ENCODE measurements at places on chromosomes 1 and 21.
A peak's percentile ranks its signal among the peaks of the same experiment; 100 is the strongest.

DNA sequence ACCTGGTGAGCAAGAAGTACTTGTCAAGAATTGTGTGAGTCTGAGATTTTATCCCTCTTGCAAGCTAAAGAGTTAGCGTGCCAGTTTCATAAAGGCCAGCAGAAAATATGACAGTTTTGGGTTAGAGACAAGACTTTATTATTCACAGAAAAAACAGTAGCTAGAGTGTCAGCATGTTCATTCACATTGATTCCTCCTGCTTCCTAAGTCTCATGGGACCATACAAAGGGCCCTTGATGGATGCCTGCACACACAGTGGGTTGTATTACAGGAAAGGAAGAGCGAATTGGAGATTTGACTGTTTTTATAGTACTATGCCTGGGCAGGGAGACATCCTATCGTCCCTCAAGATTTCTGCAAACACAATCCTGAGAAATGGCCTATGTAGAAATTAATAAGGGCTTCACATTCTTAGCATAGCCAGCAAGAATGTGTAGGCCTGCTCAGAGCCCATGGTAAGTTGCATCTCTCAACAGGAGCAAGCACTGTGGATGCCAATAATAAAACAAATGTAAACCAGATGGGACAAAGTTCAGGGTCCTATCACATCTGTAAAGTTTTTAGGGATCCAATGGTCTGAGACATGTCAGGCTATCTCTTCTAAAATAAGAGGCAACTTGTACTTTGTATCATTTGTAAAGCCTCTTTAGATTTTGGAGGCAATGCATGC lies 4.0 kb upstream of the ASPM start:
- no peak for DNase-seq

GRCh38 chr21:23936224-23936623 lies 1671.1 kb downstream of the MRPL39 start:
- DNase-seq = no peak

DNA sequence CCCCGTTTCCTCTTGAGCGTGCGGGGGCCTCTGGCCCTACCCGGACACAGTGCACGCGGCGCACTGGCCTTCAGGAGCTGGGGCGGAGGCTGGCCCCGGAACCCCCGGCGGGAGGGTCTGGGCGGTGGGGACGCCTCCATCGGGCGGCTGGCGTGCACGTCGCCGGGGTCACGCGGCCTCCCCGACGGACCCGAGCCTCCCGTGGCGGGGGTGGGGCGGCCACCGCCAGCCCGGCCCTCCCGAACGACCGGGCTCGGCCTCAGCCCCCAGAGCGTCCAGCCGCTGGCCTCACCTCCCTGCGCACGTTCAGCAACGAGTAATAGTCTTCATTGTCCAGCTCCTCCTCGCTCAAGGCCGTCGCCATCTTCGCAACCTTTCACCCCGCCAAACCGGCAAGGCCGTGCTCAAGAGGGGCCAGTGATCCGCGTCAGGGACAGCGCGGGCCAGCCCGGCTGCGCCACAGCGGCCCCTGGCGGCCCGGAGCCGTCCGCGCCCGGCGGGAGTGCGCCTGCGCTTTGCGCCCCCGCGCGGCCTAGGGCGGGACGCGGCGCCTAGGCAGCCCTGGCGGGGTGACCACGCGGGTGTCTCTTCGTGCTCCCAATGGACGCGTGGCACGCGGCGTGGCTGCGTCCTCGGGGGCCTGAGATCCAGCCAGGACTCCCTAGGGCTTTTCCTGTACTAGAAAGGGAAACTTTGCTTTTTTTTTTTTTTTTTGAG lies at the start of gene DNAJC11:
TSS of gene DNAJC11 (minus strand) at position 380 of the 717 bp plus-strand sequence. CDS start at position 364, 16 bp downstream.
- DNase-seq = peak; percentile 92

- no peak for DNase-seq
Observed at GRCh38 chr1:228118040-228118439, 8.9 kb upstream of the MRPL55 start.

GRCh38 chr1:2480986-2481364 lies 4.9 kb downstream of the PLCH2 start:
- no peak for DNase-seq

DNA sequence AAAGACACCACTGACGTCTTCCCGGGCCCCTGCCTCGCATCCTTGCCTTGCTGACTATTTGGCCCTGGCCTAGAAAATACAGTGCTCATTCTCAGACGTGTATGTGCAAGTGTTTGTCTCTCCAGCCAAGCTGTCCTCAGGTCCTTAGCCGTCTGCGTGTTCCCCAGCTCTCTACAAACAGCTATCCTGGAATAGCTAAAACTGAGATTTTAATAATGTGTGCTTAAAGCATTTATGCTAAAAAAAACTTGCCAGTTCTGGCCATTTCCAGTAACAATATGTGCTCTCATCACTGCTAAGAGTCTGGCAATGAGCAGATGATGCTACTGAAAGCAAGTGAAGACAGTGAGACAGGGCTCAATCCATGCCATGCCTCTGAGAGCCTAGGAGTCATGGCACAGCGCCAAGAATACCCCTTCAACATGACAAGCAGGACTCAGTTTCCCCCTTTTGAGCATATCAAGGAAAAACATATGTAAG lies 55.7 kb downstream of the IRF2BP2 start:
- no peak for DNase-seq

GRCh38 chr1:16938351-16939321 lies 16.9 kb downstream of the CROCC start:
- no peak for DNase-seq

- DNase-seq = no peak
Observed at GRCh38 chr1:173917149-173917548, at the start of gene SERPINC1. Gene SERPINC1, minus strand, starts transcription at chr1:173917327. Its CDS starts 68 bp downstream, at chr1:173917259.

GRCh38 chr1:16276302-16277030 lies 39.5 kb upstream of the CPLANE2 start:
- DNase-seq = no peak

DNA sequence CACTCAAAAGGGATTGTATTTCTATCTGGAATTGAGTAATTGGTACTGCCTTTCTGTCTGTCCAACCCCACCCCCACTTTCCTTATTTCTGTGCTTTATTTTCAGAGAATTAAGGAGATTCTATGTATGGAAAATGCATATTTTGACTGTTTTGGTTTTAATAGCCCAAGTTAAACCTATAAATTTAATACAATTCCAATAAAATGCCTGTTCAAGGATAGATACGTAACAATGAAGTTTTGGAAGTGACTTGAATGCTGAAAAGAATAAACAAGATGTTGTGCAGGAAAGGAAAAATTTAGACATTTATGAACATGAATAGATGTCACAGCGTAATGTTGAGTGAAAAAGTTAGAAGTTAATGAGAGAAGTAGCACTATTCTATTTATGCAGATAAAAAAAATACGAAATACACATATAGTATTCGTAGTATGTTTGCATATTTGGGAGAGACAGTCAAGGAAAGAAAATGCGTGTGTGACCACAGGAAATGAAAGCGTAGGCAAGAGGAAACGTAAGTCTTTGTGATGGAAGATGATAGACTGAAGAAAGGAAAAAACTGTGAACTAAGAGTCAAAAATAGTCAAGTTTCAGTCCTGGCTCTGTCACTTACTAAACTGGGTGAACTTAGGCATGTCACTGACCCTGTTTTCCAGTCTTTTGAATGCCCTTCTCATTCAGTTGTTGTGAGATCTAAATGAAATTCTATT lies 62.1 kb downstream of the MEF2D start:
- no peak for DNase-seq

DNA sequence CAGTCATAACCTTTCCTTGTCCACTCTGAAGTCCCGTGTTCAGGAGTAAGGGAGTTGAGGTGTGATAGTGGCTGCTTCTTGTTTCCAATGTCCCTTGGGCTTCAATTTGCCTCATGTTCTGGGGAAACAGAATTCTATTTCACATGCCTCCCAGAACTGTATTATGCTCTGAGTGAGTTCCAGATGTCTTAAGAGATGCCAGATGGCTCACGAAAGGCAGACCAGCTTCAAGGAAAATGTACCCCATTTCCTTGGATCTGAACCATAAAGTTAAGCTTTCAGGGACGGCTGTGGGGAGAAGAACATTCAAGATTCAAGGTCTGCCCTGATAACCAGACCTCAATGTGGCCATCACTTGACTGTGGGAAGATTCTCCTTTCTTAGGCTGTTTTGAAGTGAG lies 42.4 kb downstream of the C1orf87 start:
- DNase-seq = no peak

- DNase-seq = no peak
Observed at GRCh38 chr1:26259005-26259404, 20.9 kb upstream of the SH3BGRL3 start.

GRCh38 chr21:33117101-33117888 lies 47.4 kb downstream of the OLIG1 start:
- no peak for DNase-seq

- DNase-seq = no peak
Observed at GRCh38 chr1:164748253-164748899, 189.4 kb downstream of the PBX1 start.

- no peak for DNase-seq
Observed at GRCh38 chr1:85001742-85002141, 4.8 kb upstream of the MCOLN2 start.

DNA sequence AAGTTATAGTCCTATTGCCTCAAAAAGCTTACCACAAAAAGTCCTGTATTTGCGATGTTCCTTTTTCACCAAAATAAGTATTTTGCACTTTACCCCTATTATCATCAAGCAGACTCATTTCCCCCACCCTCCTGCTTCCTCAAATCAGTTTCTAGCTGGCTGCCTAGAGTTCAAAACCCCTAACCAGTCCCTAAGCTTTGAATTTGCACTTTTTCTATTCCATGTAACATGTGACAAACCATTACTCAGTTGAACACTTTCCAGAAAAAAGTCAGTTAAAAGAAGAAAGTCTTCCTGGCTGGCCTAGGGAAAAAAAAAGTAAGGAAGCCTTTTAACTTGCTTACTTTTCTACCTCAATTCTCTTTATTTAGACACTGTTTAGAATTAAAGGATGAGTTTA lies 8.2 kb downstream of the CEP170 start:
- no peak for DNase-seq

DNA sequence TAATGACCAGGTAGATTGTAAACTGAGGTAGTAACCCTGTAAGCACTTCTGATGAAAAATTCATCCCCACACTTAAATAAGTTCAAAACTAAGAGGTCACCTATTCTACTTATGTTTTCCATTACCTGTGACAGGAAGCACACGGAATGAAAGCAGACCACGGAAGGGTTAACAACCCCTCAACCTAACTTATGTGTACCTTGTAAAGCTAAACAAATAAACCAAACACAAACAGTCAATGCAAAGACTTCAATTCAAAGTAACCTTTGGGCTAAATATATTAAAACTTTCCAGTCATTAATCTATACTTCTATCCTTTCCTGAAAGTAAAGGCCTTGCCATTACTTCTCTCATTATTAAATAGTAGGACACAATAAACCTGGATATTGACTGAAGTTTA lies 7.0 kb downstream of the PPP1R15B start:
- no peak for DNase-seq

DNA sequence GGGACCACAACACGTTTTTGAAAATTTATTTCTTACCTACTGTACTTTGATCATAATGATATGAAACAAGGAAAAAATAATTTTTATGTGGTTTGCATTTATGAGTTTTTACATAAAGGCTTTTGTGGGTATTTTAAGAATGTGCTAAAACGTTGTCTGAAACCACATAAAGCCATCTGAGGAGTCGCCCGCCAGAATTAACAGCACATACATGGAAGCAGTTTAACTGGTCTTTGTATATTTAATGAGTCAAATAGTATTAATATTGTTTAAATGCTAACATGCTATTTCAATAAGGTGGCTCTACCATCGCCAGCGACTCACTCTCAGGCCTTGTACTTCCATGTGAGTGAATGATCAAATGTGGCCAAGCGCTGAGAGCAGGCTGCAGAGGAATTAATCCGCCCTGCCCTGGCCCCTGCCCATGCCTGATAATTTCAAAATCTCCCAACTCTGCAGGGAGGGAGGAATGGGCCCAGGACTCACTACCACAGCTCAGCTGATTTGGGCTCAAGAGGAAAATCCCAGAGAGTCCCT lies 49.6 kb downstream of the SLC66A1 start:
- DNase-seq = no peak

- no peak for DNase-seq
Observed at GRCh38 chr1:173126421-173126820, 75.7 kb upstream of the TNFSF18 start.

GRCh38 chr1:71417421-71417820 lies 336.6 kb upstream of the ZRANB2 start:
- DNase-seq = no peak

DNA sequence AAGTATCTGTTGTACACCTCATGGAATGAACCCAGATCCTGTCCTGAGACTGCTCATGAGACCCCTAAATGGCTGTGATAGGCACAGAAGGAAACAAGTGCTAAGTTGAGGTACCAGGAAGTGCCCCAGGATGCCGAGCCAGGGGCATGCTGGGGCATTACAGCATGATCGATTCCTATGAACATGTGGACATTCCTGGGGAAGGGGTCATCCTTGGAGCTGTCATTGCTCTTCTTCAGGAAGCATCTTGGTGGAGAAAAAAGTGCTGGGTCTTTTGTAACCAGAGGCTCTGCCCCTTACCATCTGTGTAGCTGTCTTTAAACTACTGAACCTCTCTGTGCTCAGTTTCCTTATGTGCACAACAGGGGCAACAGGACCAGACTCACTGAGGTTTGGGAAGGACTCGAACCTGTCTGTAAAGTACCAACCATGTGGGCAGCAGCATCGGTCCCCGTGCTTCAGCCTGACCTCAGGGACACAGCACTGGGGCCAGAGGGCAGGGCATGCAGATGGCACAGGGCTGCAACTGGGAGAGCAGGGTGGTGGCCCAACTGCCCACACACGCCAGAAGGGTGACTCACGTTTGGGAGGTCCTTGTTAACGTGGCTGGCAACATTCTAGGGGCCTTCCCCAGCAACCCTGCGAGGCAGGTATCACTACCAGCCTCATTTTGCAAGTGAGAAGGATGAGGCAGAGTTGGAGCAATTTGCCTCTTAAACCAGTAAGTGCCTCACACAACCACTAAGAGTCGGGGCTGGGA lies 142.3 kb upstream of the EDN2 start:
- peak; percentile 59 for DNase-seq

GRCh38 chr1:159869173-159869572 lies 6.7 kb upstream of the VSIG8 start:
- DNase-seq = peak; percentile 41

DNA sequence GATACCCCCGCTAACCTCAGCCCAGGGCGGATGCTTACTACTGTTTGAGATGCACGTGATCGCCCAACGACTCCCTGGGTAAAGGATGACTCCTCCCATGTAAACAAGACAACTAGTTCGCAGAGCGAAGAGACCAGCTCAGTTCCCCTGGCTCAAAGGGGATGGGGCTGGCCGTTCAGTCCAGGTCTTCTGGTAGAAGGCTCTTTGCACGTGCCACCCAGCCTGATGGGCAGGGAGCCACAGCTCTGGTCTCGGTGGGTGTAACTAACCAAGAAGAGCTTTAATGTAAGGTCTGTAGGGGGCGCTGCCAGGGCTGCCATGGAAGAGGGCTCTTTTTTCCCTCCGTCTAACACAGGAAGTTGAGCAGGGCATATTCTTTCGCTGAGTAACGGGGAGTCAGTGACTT lies 49.4 kb upstream of the PARP1 start:
- DNase-seq = no peak

DNA sequence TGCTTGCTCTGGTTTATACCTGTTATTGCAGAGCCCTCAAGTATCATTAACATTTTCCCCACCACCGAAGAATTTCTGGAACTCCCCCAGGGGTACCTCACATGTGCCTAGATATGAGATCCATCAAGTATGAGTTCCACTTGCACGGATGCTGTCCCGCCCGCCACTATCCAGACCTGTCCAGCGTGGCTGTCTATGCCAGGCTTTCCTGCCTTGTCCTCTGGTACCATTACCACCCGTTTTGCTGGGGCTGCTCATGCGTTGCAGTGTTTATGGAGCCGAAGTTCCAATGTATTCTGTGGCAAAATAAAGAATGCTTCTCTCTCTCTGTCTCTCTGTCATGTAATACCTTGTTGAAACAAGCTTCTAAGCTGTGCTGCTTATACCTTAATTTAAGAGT lies 543.5 kb upstream of the PTBP2 start:
- no peak for DNase-seq

Data from LoVo (cell line).